ENCODE measurements at places on chromosomes 5 and 9.
A peak's percentile ranks its signal among the peaks of the same experiment; 100 is the strongest.

- DNase-seq, result no peak
Observed at GRCh38 chr5:177496727-177497291, 595 bp downstream of the PDLIM7 start.

- no peak for DNase-seq
Observed at GRCh38 chr9:113380869-113381378, 4.1 kb upstream of the HDHD3 start.

- no peak for DNase-seq
Observed at GRCh38 chr5:131944702-131945550, 537 bp downstream of the MEIKIN start.

- DNase-seq, result no peak
Observed at GRCh38 chr5:44652674-44653073, 156.1 kb upstream of the MRPS30 start.

DNA sequence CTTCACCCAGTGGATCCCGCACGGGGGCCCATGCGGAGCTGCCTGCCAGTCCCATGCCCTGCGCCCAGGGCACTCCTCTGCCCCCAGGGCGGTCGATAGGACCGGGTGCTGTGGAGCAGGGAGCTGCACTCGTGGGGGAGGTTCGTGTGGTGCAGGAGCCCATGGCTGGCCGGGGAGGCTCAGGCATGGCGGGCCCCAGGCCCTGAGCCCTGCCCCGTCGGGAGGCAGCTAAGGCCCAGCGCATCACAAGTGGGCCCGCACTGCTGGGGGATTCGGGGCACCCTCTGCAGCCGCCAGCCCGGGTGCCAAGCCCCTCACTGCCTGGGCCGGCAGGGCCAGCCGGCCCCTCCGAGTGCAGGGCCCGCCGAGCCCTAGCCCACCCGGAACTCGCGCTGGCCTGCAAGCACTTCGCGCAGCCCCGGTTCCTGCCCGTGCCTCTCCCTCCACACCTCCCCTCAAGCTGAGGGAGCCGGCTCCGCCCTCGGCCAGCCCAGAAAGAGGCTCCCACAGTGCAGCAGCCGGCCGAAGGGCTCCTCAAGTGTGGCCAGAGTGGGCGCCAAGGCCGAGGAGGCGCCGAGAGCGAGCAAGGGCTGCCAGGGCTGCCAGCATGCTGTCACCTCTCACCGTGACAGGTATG, 221.1 kb upstream of the RORB start:
- DNase-seq, result no peak

DNA sequence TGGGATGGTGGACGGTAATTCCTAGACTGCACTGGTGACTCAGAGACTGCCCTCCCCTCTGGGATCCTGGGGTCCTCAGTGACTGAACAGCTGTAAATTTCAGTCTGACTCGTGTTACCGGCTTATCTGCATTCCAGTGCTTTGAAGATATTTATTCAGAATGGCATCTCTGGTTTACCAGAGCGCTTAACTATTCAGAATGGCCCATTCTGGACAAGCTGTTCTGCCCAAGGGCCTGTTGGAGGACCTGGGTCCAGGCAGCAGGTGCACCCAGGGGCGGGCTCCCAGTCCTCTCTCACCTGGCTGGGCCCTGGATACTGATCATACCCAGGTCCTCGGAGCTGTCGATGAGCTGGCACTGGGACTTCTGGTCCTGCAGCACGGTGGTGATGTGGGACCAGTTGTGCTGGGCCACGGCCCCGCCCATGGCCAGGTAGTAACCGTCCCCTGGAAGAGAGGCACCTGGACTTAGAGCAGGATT, 48.0 kb downstream of the SARDH start:
- no peak for DNase-seq

GRCh38 chr9:75002422-75003023, 25.6 kb downstream of the CARNMT1 start:
- DNase-seq, result no peak

DNA sequence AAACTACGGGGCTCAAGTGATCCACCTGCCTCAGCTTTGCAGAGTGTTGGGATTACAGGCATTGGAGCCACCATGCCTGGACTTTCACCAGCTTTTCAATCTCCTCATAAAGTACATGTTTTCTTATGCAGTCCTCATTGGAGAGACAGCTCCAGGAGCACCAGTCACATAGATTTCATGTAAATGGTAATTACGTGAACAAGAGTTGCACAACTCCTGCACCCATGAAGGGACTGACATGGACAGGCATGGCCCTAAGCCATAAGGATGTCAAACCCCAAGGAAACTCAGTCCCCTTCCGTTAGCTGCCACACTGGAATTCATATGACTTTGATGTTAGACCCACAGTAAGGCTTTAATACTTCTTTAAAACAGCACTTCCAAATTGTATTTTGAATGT, 7.6 kb upstream of the ADGRV1 start:
- no peak for DNase-seq

- DNase-seq, result no peak
Observed at GRCh38 chr9:13461414-13461991, 182.0 kb upstream of the MPDZ start.

DNA sequence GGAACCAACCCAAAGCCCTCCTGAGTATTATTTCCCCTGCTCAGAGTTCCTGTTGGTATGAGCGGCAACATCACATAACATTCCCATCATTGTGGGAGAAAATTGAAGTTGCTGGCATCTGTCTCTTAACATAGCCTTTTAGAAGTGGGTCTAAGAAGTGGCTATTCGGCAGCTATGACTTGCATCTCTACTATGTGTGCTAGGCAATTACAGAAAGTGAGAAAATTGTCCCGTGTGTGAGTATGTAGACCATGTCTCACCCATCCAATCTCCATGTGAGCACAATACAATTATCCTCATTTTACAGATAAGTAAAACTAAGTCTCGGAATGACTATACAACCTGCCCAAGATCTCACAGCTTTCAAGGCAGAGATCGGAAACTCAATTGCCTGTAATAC, 239.4 kb upstream of the ZNF462 start:
- no peak for DNase-seq

DNA sequence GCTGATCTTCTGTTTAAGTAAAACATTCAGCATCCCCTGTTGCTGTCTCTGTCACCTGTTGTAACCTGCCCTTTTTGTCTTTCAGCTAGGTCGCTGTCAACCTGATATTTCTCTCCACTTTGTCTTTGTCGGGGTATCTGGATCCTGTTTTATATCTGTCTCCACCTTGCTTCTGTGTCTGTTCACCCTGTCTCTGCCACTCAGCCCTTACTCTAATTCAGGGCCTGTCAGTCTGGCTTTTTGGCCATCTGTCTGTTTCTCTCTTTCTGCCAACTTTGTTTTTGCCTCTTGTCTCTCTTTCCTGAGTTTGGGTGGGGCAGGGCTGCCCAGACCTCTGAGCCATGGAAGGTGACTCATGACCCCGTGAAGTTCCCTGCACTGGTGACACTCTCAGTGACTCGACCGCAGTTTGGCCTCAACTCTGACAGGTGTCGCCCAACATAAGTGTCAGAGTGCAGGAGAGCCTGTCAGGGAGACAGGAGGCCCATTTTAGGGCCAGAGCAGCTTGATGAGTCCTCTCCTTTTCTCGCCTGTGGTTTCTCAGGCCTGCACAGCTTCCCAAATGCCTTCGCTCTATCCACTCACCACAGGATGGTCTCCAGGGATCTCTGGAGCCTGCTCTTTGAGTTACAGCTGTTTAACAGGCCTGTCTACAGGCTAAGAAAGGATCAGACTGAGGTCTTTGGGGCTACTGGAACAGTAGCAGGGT, 868 bp downstream of the ZBTB43 start:
- peak; percentile 67 for DNase-seq

GRCh38 chr9:121812159-121812735, 160.8 kb downstream of the DAB2IP start:
- no peak for DNase-seq

GRCh38 chr5:64969578-64969977, 200.8 kb downstream of the CWC27 start:
- no peak for DNase-seq

GRCh38 chr5:180084638-180085561, 13.3 kb upstream of the RNF130 start:
- no peak for DNase-seq

- no peak for DNase-seq
Observed at GRCh38 chr9:79145442-79145841, 426.3 kb upstream of the TLE4 start.

DNA sequence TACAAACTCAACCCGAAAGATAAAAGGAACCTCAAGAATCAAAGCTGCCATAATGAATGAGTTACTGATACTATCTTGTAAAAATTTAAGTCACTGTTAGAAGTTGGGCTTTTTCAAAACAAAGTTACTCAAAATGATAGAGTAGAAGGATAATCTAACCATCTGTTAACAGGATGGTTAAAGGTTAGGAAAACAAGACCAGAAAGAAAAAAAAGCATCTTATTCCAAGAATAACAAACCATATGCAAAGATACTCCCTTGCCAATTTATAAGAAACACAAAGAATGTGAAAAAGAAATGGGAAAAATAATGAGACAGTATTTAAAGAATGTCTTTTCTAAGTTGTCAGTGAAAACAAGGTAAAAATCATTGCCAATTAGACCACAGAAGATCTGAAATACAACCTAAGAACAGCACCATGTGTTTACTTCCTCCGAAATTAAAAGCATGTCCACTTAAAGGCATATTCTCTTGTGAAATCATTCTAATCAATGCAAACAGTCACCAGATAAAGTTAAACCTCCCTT, 51.2 kb downstream of the STRBP start:
- no peak for DNase-seq

DNA sequence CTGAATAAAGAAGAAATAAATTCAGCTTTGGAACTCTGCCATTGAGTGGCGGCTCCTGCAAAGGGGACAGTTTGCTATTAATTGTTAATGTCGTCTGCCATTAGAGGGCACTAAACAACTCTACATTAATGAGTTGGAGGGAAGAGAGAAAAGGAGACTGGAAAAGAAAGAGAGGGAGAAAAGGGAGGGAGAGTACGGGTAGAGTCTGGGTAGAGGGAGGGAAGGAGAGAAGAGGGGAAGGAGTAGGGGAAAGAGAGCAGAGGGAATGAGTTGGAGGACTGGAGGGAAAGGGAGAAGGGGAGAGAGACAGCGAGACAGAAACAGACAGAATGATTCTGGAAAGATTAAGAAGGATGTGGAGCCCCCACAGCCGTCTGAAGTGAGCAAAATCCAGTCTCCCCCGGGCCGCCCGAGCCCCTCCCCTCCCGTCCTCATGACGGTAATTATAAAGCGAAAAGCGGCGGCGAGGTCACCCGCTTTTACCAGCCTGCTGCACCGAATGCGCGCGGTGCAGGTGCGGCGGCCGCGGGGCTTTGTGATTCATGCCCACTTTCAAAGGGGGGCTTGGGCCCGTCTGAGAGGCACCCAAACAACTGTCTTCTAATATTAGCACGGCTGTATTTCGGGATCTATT, 1.9 kb upstream of the FST start:
- no peak for DNase-seq

GRCh38 chr5:169331292-169331852, 30.4 kb upstream of the SLIT3 start:
- no peak for DNase-seq

DNA sequence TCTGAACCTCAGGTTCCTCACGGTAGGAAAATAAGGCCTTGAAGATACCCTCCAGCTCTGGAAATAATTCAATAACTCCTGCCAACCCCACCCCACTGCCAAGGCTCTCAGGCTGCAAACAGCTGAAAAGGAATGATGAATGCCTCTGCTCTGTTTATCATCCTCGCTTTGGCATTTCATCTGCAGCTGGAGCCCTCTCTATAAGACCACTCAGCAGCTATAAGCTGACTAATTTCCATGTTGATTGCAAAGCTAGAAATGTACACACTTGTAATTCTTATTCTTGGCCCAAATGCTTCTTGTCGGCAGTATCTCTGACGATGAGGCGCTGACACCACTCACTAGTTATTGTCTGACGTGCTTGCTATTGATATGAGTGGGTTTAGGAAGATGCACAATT, 408.4 kb upstream of the NMUR2 start:
- no peak for DNase-seq

GRCh38 chr5:168023191-168023590, 268.3 kb upstream of the WWC1 start:
- DNase-seq, result no peak

- no peak for DNase-seq
Observed at GRCh38 chr9:109590966-109591365, 92.9 kb upstream of the PTPN3 start.

- DNase-seq, result no peak
Observed at GRCh38 chr9:8206720-8207119, 407.1 kb upstream of the DMAC1 start.

DNA sequence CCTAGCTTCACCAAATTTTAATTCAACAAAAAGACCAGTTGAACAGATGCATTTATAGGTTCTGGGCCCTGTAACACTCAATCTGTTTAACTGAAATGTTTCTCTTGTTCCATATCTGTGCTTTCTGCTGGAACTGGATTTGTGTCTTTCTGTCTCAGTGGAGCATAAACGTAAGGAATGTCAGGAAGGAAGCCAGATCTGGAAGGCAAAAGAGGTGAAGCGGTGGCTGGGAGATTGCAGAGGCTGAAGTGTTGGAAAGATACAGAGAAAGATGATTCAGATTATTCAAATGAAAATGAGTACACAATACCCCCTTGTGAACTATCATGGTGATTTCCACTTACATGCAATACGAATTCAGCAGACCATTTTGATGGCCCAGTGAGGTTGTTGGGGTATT, 406.8 kb downstream of the BRINP1 start:
- no peak for DNase-seq

DNA sequence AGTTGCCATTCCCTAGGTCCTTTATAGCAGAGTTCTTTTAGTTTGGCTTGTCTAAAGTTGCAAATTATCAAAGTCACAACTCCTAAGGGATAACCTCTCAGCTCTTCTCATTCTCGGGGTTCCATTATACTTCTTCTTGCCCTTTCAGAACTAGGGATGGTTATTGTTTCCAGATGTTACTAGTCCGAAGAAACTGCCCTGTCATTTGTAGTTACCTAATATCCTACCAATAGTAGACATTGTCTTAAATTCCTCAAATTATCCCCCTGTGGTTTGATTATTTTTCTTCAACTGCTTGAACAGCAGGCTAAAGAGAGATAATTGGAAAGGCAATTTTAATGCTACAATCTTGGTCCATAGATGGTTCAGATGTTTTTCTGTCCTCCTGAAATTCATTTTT, 709.8 kb downstream of the KCTD16 start:
- DNase-seq, result no peak

DNA sequence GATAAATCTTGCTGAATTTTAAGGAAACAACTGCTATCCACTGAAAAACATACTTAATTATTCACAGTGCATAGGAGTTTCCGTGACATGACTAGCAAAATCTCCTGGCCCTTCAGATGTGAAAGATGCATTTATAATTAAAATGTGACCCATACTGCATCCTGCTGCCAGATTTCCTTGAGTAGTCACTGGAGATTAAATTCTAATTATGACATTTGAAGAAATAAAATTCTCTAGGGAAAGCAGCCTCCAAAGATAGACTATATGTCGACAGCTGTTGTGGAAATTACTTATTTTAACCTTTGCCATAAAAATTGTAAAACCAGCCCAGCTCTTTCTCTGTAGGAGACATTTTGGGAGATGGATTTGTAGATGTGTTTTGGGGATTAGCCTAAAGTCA, 193.6 kb upstream of the SMC2 start:
- DNase-seq, result no peak

GRCh38 chr5:119243888-119244287, 111.9 kb upstream of the TNFAIP8 start:
- no peak for DNase-seq

- DNase-seq, result no peak
Observed at GRCh38 chr9:127723444-127723843, 7.6 kb downstream of the TTC16 start.

- no peak for DNase-seq
Observed at GRCh38 chr5:43412644-43413043, 453 bp upstream of the CCL28 start.
